ENCODE measurements at places on chromosomes 5 and 9.
A peak's percentile ranks its signal among the peaks of the same experiment; 100 is the strongest.

DNA sequence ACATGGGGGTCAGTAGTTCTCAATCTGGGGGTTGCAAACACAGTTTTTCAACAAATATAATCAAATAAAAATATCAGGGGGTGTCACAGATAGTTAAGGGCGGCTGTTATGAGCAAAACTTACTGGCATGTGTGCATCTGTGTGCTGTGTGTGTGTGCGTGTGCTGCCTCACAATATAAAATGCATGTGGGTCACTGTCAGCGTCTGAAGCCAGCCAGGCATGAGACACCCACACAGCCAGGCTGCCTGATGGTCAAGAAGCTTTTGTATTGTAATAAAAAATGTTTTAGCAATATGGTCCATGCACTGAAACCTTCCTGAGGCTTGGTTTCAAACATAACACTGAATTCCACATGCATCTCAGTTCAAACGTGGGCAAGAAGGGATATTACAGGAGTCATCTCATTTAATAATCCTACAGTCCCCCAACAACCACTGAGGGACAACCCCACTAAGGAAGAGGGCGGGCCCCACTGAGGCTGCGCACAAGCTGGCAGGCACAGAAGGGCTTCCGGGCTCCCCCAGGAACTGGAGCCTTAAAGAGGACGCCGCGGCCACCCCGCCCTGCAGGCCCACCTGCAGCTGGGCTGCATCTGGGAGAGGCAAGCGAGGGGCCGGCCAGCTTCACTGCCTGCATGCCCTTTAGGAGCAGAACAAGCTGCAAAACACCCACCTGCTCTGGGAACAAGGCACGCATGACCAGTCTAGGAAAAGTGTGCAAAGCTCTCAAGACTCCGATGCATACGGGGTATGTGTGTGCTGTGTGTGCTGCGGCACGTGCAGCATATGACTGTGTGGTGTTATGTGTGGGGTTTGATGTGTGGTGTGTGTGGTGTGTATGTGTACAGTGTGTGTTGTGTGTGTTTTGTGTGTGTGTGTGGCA is 14.1 kb downstream of the SEMA4D start:
- peak; percentile 71 for DNase-seq

DNA sequence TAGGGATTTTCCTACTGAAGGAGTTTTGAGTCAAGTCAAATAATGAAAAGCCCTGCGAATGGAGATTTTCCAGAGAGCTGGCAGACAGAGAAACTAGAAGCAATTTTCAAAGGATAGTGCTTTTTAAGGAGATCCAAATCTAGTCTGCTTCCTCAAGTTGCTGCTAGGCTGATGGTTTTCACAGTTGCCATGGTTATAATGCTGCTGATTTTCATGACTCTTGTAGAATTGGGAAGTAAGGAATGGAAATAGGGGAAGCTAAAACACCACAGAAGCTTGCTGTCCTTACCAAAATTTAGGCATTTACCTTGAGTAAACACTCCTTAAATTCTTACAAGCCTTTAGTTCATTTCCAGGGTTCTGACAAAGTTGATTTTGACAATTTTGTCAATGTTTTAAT is 30.1 kb upstream of the HAPLN1 start:
- no peak for DNase-seq

GRCh38 chr5:57316798-57317327 is 143.0 kb downstream of the GPBP1 start:
- DNase-seq = no peak

DNA sequence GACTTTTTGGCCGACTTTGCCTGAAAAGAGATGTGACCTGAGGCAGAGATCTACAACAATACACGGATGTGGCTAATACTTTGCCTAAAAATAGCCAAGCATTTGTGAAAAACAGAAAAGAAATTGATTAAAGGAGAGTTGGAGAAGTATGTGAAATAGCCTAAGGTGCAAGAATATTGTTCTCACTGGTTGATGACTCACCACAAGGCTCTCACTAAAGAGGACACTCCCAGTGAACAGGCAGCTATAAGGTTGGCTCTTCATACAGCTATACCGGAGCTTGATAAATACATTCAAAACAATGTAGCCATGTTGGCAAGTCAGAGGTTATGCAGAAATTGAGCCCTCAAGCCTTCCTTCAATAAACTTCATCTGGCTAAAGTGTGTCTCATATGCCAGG is 317.2 kb upstream of the GRAMD2B start:
- no peak for DNase-seq

- DNase-seq = no peak
Observed at GRCh38 chr9:89243296-89244061, 64.9 kb upstream of the SHC3 start.

GRCh38 chr5:24621792-24622191 is 23.0 kb downstream of the CDH10 start:
- DNase-seq = no peak

GRCh38 chr9:35490155-35490909 is 421 bp downstream of the RUSC2 start:
- DNase-seq = no peak

- no peak for DNase-seq
Observed at GRCh38 chr9:122029898-122030297, 63.2 kb downstream of the TTLL11 start.

DNA sequence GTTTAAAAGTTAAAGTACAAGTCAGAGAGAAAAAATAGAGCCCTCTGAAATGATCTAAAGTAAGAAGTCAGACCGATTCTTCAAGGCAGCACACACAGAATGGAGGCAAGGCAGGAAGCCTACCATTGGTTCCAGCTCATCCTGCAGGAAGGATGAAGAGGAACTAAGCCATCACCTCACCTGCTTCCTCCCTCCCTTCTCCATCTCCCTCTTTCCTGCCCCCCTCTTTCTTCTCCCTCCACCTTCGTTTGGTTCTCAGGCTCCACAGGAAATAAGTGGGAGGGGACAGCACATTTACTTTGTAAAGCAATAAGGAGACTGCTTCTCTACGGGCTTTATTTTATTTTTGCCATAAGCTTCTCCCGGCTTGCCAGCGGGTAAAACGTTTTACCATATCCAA is 213.4 kb downstream of the TRIM32 start:
- no peak for DNase-seq

DNA sequence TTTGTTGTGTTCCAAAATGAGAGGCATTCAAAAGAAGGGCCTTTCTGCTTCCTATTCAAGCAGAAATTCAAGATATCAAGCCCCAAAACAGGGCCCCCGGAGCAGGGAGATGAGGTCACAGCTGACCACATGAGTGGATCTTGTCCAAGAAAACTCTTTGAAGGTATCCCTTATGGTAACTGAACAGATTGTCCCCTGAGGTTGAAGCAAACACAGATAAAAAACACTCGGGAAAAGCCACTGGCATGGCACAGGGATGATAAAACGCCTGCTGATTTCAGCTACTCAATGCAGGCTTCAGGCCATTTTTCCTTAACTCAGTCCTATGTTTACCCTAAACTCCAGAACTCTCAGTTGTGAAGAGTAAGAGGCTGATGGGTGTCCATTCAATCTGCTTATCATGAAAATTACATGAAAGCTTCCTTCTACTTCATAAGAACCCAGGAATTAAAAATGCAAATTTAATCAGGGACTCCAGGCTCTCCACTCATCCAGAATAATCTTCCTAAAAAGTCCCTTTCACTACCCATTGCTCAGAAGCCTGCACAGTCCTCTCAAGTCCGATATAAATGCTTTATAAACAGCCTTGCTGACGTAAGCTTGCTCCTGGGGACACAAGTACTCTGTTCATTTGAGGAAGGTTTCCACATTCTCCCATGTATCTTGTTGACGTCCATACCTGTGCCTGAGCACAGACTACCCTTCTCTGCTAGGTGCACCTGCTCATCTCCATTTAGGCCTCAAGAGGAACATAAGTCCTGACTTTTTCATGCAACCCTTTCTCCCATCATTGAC is 35.9 kb upstream of the SLC1A3 start:
- DNase-seq = no peak
